GM04503 (cell line): ENCODE measurements at places on chromosomes 2 and 18.

DNA sequence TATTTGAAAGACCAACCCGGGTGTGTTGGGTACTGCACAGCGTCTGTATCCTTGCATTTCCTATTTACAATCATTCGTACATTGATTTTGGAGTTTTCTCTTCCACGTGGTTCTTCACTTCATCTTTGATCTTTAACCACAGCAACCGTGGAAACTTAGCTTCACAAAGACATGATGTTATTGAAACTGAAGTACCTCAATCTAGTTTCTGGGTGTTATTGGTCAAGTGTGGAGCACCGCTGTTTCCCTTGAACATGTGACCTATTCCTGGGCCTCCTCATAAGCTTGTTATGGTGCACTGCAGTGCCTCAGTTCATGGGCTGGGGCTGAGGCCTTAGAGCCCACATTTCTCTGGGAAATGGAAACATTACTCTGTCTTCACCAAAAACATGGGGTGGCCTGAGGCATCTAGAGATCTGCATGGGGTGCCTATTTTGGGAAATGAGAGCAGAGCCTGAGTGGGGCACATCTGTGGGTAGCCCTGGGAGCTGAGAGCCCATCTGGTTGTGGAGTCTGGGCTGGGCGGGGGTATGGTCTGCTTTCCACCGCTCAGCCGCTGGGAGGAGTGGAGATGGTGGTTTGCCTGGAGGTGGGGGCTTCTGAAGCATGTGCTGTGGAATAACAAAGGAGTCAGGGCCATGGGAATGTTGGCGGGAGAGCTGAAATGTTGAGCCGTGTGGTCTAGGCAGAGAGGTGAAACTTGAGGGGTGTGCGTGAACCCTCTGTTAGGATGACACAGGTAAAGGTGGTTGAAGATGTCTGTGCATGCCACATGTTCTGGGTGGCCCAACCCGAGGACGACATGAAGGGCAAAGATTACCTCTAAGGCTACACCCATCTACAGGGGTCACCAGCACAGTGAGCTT, 37.4 kb downstream of the ZNF236 start:
- no peak for DNase-seq

- DNase-seq, result peak; percentile 7
Measured at GRCh38 chr2:1081451-1082225, 131.0 kb downstream of the SNTG2 start.

DNA sequence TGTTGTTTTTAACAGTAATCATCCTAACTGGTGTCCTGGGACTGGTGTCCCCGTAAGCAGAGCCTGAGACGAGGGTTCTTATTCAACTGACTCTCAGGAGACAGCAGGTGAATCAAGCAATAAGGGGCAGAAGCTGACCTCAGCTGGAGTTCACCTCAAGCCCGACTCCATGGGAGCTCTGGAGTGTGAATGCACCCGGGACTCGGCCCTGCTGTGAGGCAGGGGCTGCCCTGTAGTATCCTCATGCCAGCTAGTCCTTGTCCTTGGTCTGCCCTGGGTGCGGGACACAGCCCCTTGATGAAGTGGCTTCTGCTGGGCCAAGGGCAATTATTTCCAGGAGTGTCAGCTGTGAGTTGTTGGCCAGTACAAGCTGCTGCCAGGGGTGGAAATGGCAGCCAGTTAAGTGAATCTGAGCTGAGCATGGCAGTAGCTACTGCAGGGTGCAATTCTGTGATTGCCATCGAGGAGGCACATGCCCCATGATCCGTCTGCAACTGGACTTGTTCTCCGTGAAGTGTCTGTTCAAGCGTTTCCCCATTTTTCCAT, 54.9 kb upstream of the OTOS start:
- DNase-seq, result no peak

GRCh38 chr2:233369897-233370685, 15.8 kb downstream of the DGKD start:
- no peak for DNase-seq

GRCh38 chr2:239608723-239609122, 207.9 kb upstream of the HDAC4 start:
- DNase-seq, result no peak

- no peak for DNase-seq
Measured at GRCh38 chr2:241317391-241317790, 1.7 kb downstream of the SEPTIN2 start.

DNA sequence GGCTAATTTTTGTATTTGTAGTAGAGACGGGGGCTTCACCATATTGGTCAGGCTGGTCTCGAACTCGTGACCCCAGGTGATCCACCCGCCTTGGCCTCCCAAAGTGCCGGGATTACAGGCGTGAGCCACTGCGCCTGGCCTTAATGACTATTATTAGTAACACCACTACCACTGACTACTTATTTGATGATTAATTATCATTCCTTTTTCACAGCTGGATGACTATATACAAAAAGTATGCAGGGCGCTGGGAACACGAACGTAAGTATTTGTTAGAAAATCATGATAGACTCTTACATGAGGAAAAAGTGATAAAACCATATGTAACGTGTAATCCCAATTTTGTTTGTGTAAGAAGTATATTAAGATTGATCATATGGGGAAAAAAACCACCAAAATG, 21.6 kb downstream of the DARS1 start:
- DNase-seq, result no peak

GRCh38 chr18:55605733-55606338, 17.8 kb upstream of the TCF4 start:
- no peak for DNase-seq

DNA sequence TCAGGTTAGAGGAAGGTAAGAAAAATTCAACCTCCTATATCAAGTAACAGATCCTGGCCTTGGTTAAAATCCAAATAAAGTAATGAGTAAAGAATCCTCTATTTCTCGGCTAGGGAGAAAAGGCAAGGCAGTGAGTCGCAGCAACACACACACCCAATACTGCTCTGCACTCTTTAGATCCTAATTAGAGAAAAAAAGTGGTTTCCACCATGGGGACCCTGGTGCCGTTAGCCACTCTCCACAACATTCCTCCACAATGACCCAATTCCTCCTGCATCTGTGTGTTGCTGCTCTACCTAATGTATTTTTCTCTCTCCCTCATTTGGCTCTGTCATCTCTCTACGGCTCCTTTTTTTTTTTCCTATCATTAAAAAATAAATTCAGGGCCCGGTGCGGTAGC, 462.7 kb downstream of the METTL4 start:
- peak; percentile 15 for DNase-seq

DNA sequence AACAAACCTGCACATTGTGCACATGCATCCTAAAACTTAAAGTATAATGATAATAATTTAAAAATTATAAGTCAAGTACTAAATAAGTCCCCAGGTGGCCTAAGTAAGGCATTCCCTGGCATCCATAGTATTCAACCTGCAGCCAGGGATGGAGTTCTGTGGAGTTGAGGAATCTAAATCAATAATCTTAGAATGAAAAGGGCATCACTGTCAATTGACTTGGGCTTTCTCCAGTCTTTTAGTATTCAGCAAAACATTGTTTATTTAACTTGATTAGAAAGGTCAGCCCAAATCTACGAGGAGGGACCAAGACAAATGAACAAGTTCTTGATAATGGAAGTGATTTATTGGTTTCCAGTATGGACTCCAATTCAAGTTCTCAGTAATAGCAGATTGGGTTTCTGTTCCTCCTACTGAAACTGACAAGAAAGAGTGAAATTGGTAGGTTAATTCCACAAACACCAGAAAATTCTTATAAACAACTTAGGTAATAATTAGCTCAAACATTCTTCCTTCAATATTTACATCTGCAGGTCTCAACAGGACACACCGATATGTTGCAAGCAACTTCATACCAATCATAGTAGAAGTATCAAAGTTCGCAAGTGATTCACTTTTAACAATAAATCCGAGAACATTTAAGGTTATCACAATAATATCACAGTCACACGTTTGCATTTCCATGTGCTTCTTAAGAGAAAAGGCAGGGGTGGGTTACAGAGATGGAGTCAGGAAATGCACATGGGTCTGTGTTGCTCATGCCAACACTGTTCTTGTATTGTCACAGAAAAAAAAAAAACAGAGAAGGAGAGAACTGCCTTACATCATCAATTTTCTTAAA, 51.7 kb upstream of the EHBP1 start:
- no peak for DNase-seq

DNA sequence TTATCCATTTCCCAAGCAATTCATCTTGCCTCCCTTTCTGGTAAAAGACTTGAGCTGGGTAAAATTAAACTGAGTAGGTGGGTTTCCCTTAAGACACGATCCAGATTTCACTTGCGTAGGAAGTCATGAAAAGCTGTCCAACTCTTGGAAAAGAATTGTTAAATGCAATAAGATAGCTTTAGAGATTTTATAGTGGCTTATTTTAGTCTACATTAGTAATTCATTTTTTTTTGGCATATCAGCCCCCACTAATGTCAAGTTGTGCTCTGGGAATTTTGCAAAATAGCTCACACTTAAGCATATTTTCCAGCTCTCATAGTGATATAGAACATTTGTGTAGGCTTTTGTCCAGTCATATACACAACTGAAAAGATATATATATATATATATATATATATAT, 344.7 kb upstream of the FIGN start:
- DNase-seq, result no peak

- no peak for DNase-seq
Measured at GRCh38 chr18:54134053-54134452, 90.4 kb downstream of the MBD2 start.

DNA sequence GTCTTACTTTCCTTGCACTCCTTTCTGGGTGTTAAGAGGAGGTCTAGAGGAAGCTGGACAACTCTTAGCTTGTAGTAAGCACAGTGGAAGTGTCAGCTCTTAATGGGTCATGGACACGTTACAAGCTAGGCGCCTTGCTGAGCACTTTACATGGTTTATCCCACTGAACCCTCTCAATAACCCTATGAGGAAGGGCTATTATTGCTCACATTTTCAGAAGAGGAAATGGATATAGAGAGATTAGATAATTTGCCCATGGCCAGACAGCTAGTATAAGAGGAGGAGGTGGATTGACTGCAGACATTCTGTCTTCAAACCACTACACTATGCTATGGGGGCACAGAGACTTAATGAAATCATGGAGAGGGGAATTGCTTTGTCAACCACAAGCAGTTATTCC, 8.3 kb upstream of the IL1RN start:
- no peak for DNase-seq

GRCh38 chr2:24332791-24333540, 27.4 kb downstream of the ITSN2 start:
- no peak for DNase-seq
